CD8-positive, alpha-beta memory T cell (primary cell): ENCODE measurements at places on chromosomes 16 and 17. TPM values are rescaled to one million over a fixed set of nuclear protein-coding genes. Genes with fewer than 3 reads are reported as not detected.

The KRT40 gene
- total RNA-seq = not detected

The GPRC5B gene
- 0.11 TPM for total RNA-seq

The BLTP2 gene
- total RNA-seq = 192 TPM

The WFIKKN2 gene
- not detected for total RNA-seq

The PPM1E gene
- total RNA-seq = not detected

The NPIPA7 gene
- 6.9 TPM for total RNA-seq

The RRAD gene
- 0.88 TPM for total RNA-seq

The PYY gene
- total RNA-seq = not detected

The CES1 gene
- not detected for total RNA-seq

The CCL16 gene
- not detected for total RNA-seq

The GCGR gene
- total RNA-seq = not detected

The PROCA1 gene
- 4.9 TPM for total RNA-seq
